ENCODE measurements at places on chromosomes 2 and 18.

GRCh38 chr2:116988303-116988702 lies 826.2 kb upstream of the DDX18 start:
- no peak for DNase-seq

DNA sequence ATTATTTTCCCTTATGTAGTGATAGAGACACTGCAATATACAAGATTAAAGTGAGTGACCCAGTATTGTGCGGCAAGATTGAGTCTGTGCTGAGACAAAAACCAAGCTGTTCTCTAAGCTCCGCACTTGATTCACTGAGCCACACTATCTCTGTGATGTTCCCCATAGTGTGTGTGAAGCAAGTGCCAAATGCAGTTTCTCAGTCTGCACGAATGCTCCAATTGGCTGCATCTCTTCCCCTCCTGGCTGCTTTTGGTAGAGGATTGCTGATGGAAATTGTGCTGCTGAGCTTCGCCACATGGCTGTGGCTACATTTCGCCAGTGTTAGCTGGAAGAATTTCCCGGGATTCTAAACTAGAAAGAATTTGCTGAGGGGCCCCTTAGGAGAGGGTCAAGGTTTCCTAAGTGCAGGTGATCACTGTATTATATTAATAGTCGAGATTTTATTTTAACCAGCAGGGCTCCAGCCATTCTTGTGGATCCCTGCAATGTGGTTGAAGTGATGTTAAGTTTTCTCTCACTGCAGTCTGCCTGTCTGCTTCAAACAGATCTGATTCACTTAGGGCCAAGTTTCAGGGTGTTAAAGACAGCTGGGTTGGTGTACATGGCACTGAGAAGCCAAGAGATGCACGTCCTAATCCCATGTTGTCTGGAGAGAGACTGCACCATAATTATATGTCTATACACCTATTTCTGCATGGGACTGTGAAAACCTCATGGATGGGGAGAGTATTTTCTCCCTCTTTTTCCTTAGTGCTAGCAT lies 317.2 kb downstream of the DCC start:
- no peak for DNase-seq

GRCh38 chr18:12608301-12608700 lies 49.6 kb downstream of the SPIRE1 start:
- no peak for DNase-seq

GRCh38 chr2:166792808-166793207 lies 95.5 kb upstream of the XIRP2 start:
- DNase-seq, result no peak

GRCh38 chr2:232170396-232170795 lies 208.2 kb upstream of the ALPP start:
- no peak for DNase-seq

DNA sequence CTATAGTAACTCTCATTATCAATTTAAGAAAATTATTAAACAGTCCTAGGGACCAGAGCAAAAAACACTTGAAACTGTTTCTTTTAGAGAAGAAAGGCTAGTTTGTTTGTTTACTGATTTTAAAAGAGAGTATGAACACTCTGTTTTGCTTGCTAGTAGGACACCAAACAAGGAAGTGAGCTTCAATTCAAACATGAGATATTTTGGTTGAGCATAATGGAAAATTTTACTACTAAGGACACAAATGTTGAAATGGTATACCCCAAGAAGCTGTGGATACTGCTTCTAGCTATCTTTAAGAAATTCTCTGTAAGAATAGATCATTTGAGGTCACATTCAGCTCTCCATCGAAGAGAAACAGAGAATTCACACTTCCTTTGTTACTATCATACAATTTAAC lies 216.3 kb upstream of the SMAD7 start:
- DNase-seq, result no peak

DNA sequence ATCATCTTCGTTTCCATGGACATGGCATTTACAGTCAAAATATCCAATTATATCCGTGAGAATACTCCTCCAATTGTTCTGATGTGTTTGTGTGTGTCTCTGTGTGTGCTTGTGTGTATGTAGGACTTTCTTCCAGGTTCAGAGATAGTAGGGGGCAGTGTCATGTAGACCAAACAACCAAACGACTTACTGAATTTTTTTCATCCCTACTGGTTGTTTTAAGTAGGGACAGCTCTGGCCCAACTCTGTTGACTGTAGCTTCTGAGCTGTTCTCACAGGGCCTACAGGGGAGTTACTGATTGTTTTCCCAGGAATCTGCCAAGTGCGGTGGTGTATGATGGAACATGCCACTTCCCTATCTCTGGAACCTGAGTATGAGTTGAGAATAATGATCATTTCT lies 69.6 kb downstream of the ETAA1 start:
- DNase-seq, result no peak

GRCh38 chr2:32925283-32925815 lies 21.4 kb upstream of the LTBP1 start:
- no peak for DNase-seq

GRCh38 chr18:38007676-38008330 lies 442.2 kb upstream of the CELF4 start:
- DNase-seq, result no peak

- no peak for DNase-seq
These were observed 11.6 kb downstream of the OXER1 start for GRCh38 chr2:42752314-42752713.

GRCh38 chr18:67219821-67220220 lies 296.7 kb downstream of the DSEL start:
- no peak for DNase-seq

DNA sequence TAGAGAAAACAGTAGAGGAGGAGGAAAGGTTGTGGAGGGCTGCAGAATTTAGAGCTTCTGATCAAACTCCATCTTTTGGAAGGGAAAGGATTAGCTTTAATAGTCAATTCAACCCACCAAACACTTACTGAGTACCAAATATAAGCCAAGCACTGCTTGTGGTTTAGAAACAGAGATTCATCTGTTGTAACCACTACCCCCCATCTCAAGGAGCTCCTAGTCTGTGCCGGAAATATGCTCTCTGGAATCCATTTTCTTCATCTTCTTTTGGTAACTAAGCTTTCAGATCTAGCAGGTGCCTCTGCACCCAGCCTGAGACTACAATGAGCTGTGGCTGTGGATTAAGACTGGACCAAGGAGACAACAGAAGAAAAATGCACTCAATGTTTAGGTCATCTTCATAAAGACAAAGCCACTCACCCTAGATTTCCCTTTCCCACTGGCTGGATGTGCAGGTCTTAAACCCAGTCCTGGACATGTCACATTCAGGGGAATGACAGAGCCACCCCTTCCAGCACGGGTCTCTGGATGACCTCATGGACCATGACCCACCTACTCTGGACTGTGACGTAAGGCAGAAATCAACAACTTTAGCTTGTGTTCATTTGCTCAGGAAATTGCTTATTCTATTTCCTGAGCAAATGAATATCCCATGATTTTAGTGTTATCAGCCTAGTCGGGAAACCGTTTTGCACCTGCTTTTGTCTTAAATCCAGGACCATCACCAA lies 52.9 kb downstream of the EPB41L3 start:
- no peak for DNase-seq

- DNase-seq, result no peak
These were observed 59.5 kb downstream of the LRRTM1 start for GRCh38 chr2:80244905-80245584.

DNA sequence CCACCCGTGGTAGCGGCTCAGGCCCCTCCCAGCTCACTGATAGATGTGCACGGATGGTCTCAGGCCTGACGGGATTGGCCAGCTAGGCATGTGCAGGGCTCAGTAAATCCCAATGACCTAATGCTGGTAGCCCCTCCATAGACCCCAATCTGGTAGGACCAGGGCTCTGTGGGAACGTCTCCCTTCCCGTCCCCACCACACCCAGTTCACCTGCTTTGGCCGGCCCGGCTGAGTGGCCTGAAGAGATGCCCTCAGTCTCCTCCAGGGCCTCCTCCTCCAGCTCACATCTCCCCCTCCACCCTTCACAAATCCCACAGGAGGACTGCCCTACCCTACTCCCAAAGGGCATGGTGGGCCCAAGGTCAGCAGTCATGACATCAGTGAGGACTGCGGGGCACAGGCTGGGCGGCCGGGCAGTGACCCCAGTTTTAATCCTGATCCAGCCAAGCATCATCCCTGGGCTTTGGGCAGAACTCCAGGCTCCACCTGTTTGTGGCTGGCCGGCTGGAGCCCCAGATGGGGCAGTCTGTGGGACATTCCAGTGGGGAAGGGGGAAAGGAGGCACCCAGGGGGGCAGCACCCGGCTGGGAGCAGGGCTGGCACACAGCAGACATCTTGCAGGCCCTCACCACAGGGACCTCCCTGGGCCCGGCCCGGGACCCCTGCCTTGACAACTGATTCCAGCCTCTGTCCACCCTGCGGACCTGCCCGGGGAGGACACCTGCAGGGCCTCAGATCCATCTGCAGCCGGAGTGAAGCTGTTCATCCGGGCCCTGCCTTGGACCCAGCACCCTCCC lies 2.3 kb downstream of the KIF1A start:
- DNase-seq, result no peak

- no peak for DNase-seq
These were observed 430.4 kb downstream of the LPIN1 start for GRCh38 chr2:12176623-12177454.

DNA sequence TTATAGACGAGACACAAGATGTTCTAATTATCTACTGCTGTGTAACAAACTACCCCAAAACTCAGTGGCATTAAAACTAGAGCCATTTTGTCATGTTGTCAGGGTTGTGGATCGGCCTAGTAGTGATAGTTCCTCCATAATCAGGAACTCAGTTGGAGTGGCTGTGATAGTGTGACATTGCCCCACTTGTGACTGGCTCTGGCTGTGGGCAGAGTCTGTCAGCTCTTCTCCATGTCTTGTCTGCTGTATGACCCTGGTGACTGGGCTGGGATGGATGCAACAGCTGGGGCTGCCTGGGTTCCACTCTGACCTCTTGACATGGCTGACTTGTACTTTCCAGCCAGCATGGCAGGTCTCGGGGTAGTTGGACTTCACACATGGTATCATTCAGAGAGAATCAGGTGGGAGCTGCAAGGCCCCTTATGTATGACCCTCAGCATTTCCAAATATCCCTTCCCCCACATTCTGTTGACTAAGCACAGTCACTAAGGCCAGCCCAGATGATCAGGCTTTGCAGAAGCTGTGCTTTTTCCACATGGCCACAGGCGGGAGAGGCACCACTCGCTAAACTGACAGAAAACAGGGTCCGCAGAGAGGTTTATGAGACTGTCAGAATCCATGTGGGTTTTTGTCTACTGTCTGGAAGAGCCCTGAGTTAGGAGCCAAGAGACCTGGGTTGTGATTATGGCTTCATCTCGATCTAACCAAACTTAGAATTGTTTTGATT lies 50.3 kb downstream of the SETBP1 start:
- no peak for DNase-seq

DNA sequence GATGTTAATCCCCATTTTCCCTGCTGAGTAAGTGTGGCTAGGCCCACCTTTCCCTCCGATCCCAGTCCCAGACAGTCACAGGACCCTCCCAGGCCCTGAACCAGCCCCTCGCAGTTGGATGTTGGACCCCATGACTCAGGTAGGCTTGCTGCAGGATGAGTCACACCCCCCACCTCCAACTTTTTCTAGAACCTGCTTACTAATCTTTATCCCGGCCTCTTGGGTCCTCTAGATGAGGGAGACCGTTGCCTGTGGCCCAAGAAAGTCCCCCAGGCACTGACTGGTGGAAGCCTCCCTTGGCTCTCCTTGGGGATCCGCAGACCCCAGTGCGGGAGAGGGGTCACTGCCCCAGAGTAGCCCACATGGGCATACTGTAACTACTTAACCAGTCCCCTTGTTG lies 98.5 kb downstream of the SMAD7 start:
- no peak for DNase-seq

- DNase-seq, result no peak
These were observed 105.8 kb upstream of the NCKAP5 start for GRCh38 chr2:133674066-133674432.

DNA sequence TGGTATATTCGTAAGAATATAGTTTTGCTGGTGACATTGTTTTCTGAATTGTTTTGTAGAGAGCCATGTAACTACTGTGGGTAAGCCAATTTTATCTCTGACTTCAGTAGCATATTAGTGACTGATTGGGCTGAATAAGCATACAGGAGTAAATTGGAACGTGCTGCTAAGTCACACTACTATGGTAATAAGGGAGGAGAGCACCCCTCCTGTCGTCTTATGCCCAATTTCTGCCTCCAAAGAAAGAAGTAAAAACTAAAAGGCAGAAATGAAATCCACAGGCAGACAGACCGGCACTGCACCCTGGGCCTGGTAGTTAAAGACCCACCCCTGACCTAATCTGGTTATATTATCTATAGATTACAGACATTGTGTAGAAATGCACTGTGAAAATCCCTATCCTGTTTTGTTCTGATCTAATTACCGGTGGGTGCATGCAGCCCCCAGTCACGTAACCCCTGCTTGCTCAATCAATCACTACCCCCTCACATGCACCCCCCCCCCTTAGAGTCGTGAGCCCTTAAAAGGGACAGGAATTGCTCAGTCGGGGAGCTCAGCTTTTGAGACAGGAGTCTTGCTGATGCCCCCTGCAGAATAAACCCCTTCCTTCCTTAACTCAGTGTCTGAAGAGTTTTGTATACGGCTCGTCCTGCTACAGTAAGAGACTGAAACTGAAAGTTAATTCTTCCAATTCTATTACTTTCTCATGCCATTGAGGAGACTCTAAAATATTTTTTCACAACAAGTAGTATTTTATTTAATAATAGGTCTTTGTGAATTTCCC lies 167.0 kb downstream of the ZNF804A start:
- DNase-seq, result no peak

GRCh38 chr18:3489462-3489861 lies 39.5 kb downstream of the TGIF1 start:
- DNase-seq, result no peak

GRCh38 chr2:163348857-163349380 lies 386.9 kb downstream of the FIGN start:
- DNase-seq, result no peak

DNA sequence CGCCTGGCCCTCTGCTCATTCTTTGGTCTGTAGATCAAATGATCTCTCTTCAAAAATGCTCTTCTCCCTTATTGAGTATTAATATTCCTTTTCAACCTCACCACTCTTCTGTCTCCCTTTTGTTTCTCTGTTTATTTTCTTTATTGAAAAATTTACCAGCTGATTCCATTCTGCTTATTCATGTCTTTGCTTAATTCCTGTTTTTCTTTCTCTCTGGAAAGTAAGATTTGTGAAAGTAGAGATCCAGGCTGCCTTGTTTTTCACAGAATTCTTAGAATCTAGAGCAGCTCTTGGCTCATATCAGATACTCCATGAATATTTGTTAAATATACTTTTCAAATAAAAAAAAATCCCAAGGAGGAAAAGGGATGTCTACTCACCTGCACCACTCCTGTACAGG lies 157.0 kb downstream of the DOCK10 start:
- DNase-seq, result no peak

DNA sequence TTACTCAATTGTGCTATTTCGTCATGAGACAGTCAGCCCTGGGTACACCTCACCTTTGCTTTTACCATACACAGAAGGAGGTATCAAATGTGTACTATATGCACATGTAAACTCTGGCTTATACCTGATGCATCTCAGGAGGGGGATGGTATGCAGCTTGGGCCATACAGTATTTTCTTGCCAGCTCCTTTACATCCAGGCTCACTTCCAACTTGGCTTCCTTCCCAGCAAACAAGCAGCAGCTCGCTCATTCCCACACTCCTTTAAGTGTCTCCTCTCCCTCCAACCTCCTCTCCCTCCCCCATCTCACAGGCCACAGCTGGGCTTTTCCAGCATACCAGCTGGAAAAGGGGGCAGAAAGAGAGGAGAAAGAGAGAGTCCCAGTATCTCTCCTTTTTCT lies 9.6 kb downstream of the MARCHF4 start:
- no peak for DNase-seq

All from stimulated activated CD4-positive, alpha-beta T cell treated with anti-CD3 and anti-CD28 coated beads, TNF-alpha, amount 100 ng/mL, for 4 hours (primary cell).